T47D (cell line): ENCODE measurements at places on chromosomes 11 and 22.

GRCh38 chr11:75481223-75481921, 44.4 kb downstream of the GDPD5 start:
- no peak for DNase-seq

DNA sequence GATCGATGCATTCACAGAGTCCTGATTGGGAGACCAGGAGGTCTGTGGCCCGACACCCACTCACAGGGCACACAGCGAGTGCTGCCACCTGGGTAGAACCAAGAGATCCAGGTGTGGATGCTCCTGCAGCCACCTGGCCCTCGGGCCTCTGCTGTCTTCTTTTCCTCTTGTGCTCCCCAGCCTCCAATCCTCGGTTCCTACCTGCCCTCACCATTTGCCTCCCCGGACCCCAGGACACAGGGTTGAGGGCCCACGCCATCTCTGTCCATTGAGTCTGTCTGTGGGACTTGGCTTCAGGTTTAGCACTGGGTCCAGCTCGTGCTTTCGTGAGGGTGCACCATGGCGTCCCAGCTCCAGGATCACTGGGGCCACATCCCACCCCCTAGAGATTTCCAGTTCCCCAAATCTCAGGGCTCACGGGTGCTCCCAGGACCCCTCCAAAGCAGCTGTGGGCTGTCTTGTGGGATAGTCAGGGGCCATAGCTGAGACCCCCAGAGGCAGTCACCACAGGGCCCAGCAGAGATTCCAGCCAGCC, 591.1 kb downstream of the BRD1 start:
- DNase-seq: no peak

GRCh38 chr11:44607319-44607962, 42.0 kb downstream of the CD82 start:
- DNase-seq: no peak

DNA sequence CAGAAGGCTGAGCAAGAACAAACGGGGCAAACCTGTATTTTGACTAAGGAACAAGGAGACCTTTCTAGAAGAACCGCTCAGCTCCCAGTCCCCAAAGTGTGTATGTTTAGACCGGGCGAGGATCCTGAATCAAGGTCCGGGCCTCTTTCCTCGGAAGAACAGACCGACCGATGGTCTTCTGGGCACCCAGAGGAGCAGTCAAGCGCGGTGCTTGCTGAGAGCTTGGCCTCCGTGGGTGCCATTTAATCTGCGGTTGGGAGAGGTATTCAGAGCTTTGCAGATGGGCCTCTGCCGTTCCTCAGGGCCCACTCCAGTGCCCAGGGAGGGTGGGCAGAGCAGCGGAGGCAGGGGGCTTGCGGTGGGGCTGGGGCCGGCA, 26.5 kb upstream of the ATXN10 start:
- peak; percentile 15 for DNase-seq

DNA sequence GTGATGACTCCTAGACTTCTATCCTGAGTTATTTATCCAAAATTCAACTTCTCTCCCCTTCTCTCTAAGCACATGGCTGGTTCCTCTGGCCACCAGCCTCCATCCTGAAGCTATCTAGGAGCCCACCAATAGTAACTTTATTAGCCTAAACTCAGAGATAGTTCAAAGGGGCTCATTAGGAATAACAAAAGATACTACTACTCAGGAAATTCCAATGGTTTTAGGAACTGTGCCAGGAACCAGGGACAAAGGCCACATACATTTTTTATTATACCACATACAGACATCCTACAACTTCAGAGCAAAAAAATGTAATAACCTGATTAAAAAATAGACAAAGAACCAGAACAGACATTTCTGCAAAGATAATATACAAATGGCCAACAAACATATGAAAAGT, 27.9 kb downstream of the SLC25A17 start:
- DNase-seq: no peak

- DNase-seq: no peak
Observed at GRCh38 chr11:102798012-102798746, at the start of gene MMP1. MMP1 (minus strand) TSS chr11:102798160; CDS start chr11:102798092, 68 bp downstream.

GRCh38 chr11:117544130-117544800, 216.6 kb downstream of the CEP164 start:
- DNase-seq: no peak

GRCh38 chr11:58837707-58838388, 6.7 kb downstream of the GLYATL2 start:
- no peak for DNase-seq

- no peak for DNase-seq
Observed at GRCh38 chr11:901452-902061, 9.1 kb downstream of the CHID1 start.

DNA sequence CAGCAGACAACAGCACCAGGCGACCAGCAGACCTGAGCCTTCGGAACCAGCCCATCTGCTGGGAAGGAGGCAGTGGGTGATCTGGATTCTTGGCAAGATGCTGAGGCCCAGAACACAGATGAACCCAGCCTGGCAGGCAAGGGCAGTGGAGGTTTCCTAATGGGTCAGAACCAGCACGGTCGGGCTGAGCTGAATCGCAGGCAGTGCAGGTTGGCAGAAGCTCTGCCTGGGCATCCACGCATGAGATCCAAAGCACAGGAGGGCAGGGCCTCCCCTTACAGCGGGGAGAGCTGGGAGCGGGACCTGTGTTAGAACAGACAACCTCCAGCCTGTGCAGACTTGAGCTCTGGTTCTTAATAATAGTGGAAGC, 47.5 kb downstream of the DSCAML1 start:
- DNase-seq: no peak

- no peak for DNase-seq
Observed at GRCh38 chr11:8286886-8287285, 23.2 kb upstream of the LMO1 start.

- no peak for DNase-seq
Observed at GRCh38 chr11:95584589-95584988, 205.0 kb downstream of the FAM76B start.

GRCh38 chr22:26585104-26585790, 4.7 kb downstream of the TPST2 start:
- DNase-seq: no peak

DNA sequence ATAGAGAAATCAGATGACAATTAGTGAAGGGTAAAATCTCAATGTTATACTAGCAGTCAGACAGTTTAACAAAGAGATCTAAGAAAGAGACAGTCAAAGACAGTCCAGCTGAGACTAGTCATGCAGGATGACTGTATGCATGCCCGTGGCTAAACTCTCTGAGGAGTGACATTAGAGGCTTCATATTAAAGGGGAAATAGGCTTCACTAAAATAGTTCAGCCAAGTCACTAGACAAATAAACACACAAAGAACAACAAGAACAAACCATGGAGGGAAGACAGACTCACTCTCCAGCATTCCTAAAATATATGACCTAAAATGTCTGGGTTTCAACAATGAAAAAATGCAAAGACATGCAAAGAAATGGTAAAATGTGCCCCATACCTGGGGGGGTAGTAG, 18.6 kb upstream of the APLNR start:
- DNase-seq: no peak

DNA sequence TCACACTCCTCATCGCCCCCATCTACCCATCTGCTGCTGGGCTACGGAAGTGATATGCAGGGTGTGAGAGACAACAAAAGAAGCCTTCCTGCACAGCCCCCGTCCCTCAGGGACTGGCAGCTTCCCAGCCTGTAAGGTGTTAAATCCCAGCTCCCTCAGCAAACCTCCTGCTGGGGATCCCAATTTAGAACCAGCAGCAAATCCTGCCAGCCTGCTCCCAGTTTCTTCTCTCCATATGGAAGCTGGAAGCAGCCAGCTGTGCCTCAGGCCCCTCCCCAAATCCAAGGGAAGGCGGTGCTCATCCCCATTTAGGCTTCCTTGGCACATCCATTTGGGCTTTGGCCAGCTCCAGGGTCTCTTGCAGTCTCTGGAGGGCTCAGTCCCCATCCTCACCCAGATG, 47.5 kb downstream of the PAMR1 start:
- no peak for DNase-seq

DNA sequence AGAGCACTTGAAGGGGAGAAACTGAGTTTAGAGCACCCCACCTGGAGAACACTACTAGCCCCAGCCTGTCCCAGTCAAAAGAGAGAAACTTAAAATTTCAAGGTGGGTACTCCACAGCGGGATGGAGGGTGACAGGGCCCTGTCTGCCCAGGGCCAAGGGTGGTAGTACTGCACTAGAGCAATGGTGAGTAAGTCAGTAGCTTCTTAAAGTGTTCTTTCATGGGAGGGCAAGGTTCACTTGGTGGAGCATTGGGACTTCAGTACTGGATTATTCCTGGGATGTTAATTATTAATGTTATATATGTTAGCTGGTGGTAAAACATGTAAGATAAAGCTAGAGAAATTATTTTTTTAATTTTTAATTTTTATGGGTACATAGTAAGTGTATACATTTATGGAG, 28.5 kb upstream of the AQP11 start:
- DNase-seq: no peak

DNA sequence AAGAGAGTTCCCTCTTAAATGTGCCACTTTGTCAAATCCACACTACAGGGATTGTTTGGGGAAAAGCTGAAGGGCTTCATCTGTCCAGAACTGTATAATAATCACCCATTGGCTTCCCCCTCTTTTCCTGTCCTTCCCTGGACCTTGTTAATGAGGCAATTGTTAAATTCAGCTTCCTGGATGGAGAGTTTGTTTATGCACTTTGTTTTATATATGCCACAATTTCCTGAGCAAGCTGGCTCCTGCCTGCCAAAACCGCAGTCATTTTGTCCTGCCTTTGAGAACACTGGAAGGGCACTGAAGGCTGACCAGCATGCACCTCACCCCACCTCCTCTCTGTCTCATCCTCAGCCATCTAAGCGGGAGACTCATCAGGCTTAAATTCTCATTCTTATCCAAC, 86.2 kb downstream of the MSANTD4 start:
- no peak for DNase-seq

GRCh38 chr11:108278546-108278945, 55.7 kb downstream of the ATM start:
- no peak for DNase-seq
